ENCODE measurements at places on chromosomes 7 and 10. TPM values are rescaled to one million over a fixed set of nuclear protein-coding genes. Genes with fewer than 3 reads are reported as not detected.

DNA sequence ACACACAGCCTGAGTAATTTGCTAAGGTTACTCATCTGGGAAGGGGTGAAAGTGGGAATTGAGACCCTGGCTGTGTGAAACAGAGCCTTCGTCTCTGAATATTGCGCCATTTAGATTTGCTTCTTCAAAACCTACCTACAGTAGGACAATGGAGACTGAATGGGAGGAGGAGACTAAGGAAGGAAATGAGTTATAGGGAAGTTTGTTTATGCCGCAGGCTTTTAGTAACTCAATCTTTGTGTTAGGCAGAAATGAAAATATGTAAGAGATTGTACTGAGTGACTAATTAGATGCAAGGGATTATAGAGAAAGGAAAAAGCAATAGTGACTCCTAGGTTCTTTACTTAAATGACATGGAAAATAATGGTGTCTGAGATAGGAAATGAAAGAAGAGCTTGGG is 80.2 kb downstream of the KCND2 start:
- H3K36me3 ChIP-seq, result no peaks in the 10 kb centered on the region
- no peaks in the 10 kb centered on the region for H3K27me3 ChIP-seq
- no peaks in the 10 kb centered on the region for H3K4me1 ChIP-seq
- no peak overlapping the region for H3K27ac ChIP-seq
- no peak for DNase-seq

DNA sequence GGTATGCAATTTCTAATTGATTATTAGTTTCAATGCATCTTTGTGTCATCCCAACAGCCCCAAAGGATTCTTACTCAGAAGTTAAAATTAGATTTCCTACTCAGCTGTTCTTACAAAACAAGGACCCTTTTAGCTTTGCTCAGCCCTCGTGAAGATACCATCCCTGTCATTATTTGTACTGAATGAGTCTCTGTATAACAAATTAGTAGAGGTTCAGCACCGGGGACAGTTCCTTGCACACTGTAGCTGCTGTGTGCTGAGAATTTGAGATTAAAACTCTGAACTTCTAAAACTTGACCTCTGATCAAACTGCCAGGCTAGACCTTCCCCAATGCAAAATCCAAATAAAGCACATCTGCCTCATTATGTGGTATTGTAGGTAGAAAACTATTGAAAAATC is 299.1 kb downstream of the LHFPL3 start:
- no peak overlapping the region for H3K27ac ChIP-seq
- no peak overlapping the region for H3K4me3 ChIP-seq
- no peaks in the 10 kb centered on the region for H3K36me3 ChIP-seq
- H3K4me1 ChIP-seq, result no peaks in the 10 kb centered on the region

GRCh38 chr7:44748948-44749731 is 493 bp downstream of the ZMIZ2 start:
- peaks cover 56% of the 10 kb centered on the region for H3K4me1 ChIP-seq
- H3K27ac ChIP-seq, result peak overlapping the region; percentile 100
- no peaks in the 10 kb centered on the region for H3K36me3 ChIP-seq
- peak overlapping the region; percentile 86 for H3K4me3 ChIP-seq
- no peaks in the 10 kb centered on the region for H3K27me3 ChIP-seq
- no peak for DNase-seq

The ZNF239 gene
- 3.5 TPM for total RNA-seq

DNA sequence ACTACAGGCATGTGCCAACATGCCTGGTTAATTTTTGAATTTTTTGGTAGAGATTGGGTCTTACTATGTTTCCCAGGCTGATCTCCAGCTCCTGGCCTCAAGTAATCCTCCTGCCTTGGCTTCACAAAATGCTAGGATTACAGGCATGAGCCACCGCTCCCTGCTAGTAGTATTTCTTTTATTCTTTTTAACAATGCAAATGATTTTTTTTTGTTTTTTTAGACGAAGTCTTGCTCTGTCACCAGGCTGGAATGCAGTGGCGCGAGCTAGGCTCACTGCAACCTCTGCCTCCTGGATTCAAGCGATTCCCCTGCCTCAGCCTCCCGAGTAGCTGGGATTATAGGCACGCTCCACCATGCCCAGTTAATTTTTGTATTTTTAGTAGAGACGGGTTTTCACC is 58.1 kb downstream of the SVIL start:
- H3K36me3 ChIP-seq, result no peaks in the 10 kb centered on the region
- no peak overlapping the region for H3K27ac ChIP-seq
- no peak overlapping the region for H3K4me3 ChIP-seq
- no peak for DNase-seq
- H3K27me3 ChIP-seq, result no peaks in the 10 kb centered on the region
- H3K4me1 ChIP-seq, result no peaks in the 10 kb centered on the region

The SPDYE17 gene
- total RNA-seq, result not detected

DNA sequence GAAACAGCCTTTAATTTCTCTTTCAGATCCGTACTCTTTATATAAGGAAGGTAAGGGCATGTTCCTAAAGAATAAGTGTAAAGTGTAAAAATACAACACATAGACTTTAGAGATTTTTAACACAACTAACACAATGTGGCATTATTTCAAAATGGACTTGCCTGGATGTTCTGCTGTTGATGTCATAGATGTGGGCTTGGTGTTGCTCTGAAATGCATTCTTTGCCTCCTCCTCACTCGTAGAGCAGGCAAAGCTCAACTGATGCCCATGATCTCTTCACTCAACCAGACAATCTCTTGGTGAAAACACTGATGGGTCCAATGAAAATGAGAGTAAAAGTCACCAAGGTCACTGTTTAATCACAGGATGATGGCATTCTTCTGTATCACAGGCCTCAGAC is 174.2 kb upstream of the TCERG1L start:
- no peaks in the 10 kb centered on the region for H3K4me1 ChIP-seq
- no peak overlapping the region for H3K4me3 ChIP-seq
- H3K27me3 ChIP-seq, result no peaks in the 10 kb centered on the region
- DNase-seq, result no peak

The AKR1C2 gene
- 0.60 TPM for total RNA-seq

The MYO1G gene
- 66.5 TPM for total RNA-seq

GRCh38 chr10:29471544-29471859 is 163.3 kb downstream of the SVIL start:
- no peak for DNase-seq

The ADCK2 gene
- total RNA-seq, result 20.4 TPM

DNA sequence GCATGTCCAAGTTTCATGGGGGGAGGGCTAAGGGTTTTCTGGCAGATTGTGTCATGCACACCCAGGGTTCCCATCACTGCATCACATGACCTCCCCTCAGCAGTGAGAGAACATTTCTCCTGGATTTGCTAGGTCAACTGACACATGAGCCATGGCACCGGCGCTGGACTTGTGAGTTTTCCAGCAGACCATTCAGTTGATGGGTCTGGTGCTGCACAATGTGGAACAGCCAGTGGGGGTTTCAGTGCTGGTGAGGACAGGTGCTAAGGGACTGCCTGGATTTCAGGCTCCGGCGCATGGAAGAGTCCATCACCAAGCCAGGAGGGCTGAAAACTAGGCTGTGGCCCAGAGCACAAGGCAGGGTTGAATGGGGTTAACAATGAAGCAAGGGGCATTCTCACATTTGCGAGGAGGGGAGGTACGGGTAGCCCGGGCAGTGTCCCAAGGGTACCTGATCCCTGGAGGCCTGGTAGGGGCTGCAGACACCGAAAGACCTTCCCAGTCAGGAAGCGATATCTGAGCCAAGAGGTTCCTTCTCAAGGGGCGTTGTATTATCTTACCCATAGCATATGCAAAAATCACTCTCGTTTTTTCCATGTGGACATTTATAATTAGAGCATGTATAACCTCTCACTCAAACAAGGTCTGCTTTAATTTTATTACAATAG is 203.0 kb downstream of the TNS3 start:
- peaks cover 91% of the 10 kb centered on the region for H3K36me3 ChIP-seq
- H3K4me3 ChIP-seq, result no peak overlapping the region
- DNase-seq, result peak; percentile 61
- H3K27ac ChIP-seq, result no peak overlapping the region
- no peaks in the 10 kb centered on the region for H3K27me3 ChIP-seq

The HHEX gene
- 61.9 TPM for total RNA-seq

GRCh38 chr10:16809074-16809718 is 8.0 kb downstream of the RSU1 start:
- DNase-seq, result no peak
- no peak overlapping the region for H3K27ac ChIP-seq
- peaks cover 24% of the 10 kb centered on the region for H3K36me3 ChIP-seq
- H3K4me1 ChIP-seq, result peaks cover 29% of the 10 kb centered on the region

DNA sequence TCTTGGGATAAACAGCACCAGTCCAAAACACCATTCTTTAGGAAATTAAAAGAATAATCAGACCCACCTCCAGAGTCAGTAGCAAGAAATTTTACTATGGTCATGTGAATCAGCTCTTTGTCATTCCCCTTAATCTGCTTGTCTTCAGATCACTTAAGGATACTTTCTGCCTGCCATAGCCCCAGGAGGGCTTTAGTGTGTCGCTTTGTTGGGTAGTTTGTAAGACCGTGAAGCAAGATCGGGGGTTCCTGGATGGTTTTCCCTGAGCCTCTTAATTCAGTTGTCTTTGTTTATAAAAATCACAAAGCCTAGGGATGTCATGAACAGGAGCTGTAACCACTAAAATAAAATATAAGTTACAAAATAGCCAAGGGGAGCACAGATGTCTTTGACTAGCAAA is 223.6 kb downstream of the RELN start:
- no peaks in the 10 kb centered on the region for H3K36me3 ChIP-seq
- H3K27me3 ChIP-seq, result no peaks in the 10 kb centered on the region
- no peak overlapping the region for H3K27ac ChIP-seq
- no peaks in the 10 kb centered on the region for H3K4me1 ChIP-seq
- no peak for DNase-seq

GRCh38 chr10:84541289-84541637 is 212.9 kb downstream of the CCSER2 start:
- no peaks in the 10 kb centered on the region for H3K36me3 ChIP-seq
- peak overlapping the region; percentile 66 for H3K4me3 ChIP-seq
- H3K27me3 ChIP-seq, result peaks cover 10% of the 10 kb centered on the region
- no peak for DNase-seq
- no peaks in the 10 kb centered on the region for H3K4me1 ChIP-seq

The KLF14 gene
- 1.0 TPM for total RNA-seq

DNA sequence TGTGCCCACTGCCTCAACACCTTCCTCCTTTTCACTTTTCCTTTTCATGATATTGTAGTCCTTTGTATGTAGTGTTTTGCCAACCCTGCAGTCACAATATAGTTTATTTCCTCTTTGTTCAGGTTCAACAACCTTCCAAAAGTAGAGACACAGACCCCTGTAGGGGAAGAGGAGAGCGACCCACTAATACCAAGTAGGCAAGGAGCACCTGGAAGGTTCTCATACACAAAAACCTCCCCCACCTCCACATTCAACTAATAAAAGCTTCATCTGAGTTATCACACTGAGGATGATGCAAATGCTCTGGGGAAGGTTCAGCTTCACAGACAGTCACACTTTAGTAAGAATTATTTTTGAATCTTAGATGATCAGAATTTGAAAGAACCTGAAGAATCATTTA is 41.6 kb downstream of the PIK3AP1 start:
- H3K27ac ChIP-seq, result peak overlapping the region; percentile 94
- peaks cover 100% of the 10 kb centered on the region for H3K4me1 ChIP-seq

- no peak overlapping the region for H3K27ac ChIP-seq
- peaks cover 6% of the 10 kb centered on the region for H3K27me3 ChIP-seq
- no peak for DNase-seq
- H3K4me3 ChIP-seq, result no peak overlapping the region
- H3K36me3 ChIP-seq, result no peaks in the 10 kb centered on the region
Observed at GRCh38 chr10:100109670-100110069, 28.0 kb upstream of the CPN1 start.

GRCh38 chr10:86918022-86918471 is 39.4 kb downstream of the MMRN2 start:
- no peak overlapping the region for H3K4me3 ChIP-seq
- no peaks in the 10 kb centered on the region for H3K4me1 ChIP-seq
- H3K27me3 ChIP-seq, result no peaks in the 10 kb centered on the region
- DNase-seq, result no peak

The WEE2 gene
- not detected for total RNA-seq

DNA sequence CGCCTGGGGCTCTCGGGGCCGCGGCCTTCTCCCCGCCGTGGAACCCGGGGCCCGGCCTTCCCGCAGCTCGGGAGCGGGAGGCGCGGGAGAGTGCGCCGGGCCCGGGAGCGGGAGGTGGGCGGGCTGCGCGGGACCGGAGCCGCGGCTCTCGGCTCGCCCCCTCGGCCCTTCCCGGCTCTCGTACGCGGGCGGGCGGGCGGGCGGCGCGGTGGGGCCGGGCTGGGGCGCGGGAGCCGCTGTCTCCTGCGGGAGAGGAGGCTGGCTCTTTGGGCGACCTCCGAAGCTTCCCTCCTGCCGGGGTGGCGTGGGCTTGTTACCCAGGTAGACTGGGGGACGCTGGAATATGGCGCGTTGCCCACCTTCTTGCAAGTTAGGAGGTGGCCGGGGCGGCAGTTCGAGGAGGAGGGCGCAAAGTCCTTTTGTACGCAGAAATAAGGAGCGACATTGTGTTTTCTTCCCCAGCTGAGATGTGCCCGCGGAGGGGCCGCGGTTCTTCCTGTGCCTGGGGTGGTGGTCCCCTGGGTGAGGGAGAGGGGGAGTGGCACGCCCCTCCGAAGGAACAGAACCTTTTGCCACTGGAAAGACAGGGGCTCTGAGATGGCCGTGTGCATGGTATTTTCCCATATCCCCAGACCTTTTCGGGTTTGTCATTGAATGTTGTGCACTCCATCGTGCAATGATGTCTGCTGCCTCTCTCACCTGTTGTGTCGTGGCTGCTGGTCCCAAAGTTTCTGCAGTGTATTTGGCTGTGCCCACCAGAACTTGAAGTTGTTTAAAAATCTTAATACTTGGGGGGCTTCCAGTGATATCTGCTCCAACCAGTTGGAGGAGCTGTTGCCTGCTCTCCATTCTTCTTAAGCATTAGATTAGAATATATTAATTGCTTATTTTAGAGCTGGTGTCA is 844 bp downstream of the NRF1 start:
- peaks cover 87% of the 10 kb centered on the region for H3K4me1 ChIP-seq
- no peaks in the 10 kb centered on the region for H3K27me3 ChIP-seq
- H3K36me3 ChIP-seq, result peaks cover 17% of the 10 kb centered on the region
- peak; percentile 90 for DNase-seq
- H3K4me3 ChIP-seq, result peak overlapping the region; percentile 71
- peak overlapping the region; percentile 96 for H3K27ac ChIP-seq

DNA sequence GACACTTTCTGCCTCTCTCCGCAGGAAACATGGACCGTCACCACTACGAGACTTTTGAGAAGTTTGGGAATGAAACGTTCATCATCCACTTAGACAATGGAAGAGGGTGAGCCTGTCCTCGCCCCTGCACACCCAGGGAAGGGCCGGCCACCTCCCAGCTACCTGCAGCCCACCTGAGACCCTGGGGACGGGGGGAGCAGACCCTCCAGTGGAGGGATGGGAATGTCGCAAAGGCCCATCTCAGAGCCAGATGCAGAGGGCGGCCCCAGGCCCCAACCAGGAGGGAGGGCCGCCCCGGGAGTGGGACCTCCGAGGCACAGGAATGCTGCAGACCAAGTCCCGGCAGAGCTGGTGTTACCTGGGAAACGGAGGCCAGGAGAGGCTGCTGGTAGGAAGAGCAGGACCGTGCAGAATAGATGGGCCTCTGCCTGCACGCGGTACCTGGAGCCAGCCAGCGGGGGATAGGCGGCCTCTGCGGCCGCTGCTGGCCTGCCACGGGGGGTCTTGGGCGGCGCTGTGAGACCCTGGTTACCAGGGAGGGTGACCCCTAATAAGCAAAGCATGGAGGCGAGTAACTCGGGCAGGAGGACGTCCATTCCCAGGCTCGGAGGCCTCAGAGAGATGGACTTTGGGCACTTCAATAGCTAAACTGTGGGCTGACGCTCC is 32.9 kb upstream of the FOXL3 start:
- DNase-seq, result peak; percentile 49
- no peak overlapping the region for H3K4me3 ChIP-seq
- H3K4me1 ChIP-seq, result no peaks in the 10 kb centered on the region
